ENCODE measurements at places on chromosomes 5 and 9.
A peak's percentile ranks its signal among the peaks of the same experiment; 100 is the strongest.

- no peak for DNase-seq
Measured at GRCh38 chr5:100799166-100799565, 103.9 kb downstream of the ST8SIA4 start.

DNA sequence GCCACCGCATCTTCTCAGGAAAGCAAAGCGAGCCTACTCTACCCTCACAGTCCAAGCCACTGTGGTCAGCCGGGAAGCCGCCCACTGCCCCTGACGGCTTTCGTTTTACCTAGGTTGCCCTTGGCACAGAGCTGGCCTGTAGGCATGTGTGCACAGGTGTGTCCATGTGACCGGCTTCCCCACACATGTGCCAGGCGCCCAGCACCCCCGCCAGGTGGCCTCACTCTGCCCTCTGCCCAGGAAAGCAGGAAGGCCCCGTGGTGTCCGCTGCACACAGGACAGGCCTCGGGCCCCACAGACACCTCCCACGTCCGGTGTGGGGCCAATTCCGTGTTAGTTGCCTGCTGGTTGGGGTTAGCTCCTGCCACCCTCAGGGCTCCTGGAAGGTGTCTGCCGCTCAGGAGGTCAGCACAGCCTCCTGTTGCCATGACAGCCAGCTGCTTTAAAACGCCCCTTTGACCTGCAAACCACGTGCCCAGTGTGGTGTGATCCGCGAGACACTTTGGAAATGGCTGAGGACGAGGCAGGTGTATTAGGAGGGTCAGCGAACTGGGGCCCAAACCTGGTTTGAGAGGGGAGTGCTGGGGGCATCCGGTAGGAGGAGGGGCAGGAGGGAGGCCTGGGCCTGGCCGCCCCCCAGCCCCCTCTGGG, 28.7 kb downstream of the TPPP start:
- DNase-seq: no peak

DNA sequence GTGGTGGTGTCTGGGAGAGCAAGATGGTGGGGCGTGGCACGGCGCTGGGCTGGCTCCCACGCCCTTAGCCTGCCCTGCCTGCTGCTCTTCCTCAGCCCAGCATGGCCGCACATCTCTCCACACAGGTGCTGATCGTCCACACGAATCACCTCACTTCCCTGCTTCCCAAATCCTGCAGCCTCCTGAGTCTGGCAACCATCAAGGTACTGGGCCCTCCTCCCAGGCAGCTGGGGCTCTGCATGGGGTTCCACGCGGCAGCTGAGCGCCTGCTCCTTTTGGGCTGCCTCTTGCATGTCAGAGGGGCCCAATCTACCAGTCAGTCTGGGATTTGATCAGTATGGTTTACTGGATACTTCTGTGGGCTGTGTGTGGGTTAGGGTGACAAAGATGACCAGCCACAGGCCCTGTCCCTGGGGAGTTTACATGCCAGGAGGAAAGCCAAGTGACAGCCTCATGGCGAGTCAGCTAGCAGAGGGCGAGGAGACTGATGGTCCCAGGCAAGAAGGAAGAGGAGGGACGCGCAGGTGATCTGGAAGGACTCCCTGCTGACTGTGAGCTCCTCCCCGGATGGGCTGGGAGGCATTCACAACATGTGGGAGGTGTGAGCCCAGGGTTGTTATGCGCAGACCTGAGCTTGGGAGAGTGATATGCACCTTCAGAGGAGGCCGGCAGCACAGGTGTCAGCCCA, 6.0 kb downstream of the LRSAM1 start:
- no peak for DNase-seq

GRCh38 chr5:123559434-123559775, 47.4 kb downstream of the CSNK1G3 start:
- no peak for DNase-seq

DNA sequence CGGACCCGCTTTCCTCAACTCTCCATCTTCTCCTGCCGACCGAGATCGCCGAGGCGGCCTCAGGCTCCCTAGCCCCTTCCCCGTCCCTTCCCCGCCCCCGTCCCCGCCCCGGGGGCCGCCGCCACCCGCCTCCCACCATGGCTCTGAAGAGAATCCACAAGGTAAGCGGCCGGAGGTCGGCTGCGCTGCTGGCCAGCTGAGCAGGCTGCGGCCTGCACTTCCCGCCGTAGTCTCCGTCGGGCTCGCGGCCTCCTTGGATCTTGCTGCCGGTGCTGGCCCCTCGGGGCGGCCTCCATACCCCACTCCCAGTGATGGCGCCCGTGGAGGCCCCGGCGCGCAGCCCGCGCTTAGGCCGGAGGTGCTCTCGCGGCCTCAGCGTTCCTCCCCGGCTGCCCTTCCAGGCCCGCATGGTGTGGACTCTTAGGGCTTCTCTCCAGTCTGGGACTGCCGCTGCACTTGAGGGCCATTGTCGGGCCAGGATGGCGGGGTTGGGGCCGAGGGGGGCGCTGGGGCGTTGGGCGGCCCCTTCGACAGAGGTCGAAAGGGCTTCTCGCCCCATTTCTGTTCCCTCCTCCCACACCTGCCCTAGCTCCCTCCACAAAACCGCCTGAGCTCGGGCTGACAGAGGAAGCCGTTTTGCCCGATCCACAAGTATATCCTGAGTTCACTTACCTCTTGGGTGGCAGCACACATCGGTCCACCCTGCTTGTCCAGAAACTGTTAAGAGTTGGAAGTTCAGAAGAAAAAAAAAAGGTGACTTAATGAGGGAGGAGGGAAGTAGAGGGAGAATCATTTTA, 714 bp downstream of the UBE2D2 start:
- DNase-seq: peak; percentile 74
